ENCODE measurements at places on chromosomes 7 and 10.

DNA sequence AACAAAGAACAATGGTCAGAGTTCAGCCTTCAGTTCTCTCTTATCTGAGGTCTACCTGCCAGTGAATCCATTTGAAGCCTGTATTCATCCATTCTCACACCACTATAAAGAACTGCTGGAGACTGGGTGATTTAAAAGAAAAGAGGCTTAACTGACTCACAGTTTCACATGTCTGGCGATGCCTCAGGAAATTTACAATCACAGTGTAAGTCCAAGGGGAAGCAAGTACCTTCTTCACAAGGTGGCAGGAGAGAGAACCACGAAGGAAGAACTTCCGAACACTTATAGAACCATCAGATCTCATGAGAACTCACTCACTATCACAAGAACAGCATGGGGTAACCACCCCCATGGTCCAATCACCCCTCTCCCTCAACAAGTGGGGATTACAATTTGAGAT, 33.0 kb upstream of the SLC25A13 start:
- no peak for DNase-seq

- no peak for DNase-seq
Measured at GRCh38 chr10:72702868-72703581, 11.1 kb downstream of the MCU start.

DNA sequence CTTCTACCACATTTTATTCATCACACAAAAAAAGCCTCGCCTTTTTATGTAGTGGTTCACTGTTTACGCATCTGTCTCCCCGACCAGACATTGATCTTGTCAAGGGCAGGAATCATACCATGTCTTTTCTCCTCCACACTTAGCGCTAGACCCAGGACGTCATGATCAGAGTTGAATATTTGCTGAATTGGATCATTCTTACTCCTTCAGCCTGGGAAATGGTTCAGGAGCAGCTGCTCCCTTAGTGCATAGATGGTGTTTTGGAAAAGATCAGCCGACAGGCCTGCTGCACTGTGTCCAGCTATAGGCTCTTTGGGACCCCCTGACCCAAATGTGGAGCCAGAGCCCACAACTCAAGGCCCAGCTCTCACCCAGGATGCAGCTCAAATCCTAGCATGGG, 249.1 kb upstream of the TMEM72 start:
- DNase-seq: no peak

GRCh38 chr10:8040651-8041050, 13.8 kb upstream of the GATA3 start:
- DNase-seq: no peak

- DNase-seq: no peak
Measured at GRCh38 chr10:64690194-64690593, 1169.0 kb downstream of the REEP3 start.

- DNase-seq: no peak
Measured at GRCh38 chr10:14527134-14527844, 196.6 kb upstream of the FRMD4A start.

GRCh38 chr10:113007343-113007771, 57.3 kb downstream of the TCF7L2 start:
- no peak for DNase-seq

DNA sequence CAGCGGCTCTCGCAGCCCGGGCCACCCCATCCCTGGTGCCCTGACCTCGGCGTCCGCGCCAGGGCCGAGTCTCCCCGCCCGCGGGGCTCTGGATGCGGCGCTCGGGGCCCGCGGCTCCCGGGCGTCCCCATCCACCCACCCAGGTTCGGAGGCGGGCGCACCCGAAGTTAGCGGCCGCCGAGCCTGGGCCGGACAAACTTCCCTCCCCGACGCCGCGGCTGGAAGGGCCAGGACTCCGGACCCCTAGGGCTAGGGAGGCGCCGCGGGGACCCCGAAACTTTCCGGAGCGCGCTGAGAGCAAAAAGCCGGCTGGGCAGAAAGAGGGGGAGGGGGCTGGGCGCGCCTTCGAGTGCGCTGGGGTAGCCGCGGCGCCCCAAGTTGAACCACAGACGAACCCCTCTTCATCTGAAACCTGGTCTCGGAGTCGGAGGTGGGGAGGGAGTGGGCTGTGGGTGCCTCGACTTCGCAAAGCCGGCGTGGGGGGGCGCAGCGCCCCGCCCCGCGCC, 3.7 kb upstream of the ELFN1 start:
- no peak for DNase-seq

- DNase-seq: no peak
Measured at GRCh38 chr7:2726316-2727018, 38.5 kb downstream of the AMZ1 start.
